ENCODE measurements at places on chromosomes 3 and 15.

DNA sequence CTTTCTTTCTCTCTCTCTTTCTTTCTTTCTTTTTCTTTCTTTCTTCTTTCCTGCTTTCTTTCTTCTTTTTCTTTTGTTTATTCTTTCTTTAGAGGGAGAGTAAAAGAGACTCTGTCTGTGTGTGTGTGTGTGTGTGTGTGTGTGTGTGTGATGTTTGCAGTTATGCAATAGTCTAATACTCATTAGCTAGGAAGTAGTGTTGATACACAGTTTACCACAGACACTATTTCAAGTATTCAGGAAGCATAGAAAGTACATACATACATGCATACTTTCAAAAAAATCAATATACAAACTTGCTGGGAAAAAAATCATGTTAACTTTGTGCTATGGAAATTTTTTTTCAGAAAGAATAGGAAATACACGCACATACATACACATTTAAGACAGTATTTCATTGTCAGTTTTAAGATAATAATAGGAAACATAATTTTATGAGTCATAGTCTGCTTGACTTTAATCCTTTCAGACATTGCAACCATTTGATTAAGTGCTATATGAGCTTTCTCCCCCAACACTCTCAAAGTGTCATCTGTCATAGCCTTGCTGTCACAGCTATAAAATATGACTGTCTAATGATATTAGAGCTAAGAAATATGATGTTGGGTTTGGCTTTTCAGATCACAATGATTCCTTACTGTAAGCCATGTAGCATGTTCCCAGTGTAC, 74.9 kb upstream of the EPHA3 start:
- DNase-seq, result peak; percentile 17

GRCh38 chr15:73982222-73982962, 9.7 kb downstream of the STOML1 start:
- DNase-seq, result peak; percentile 89

DNA sequence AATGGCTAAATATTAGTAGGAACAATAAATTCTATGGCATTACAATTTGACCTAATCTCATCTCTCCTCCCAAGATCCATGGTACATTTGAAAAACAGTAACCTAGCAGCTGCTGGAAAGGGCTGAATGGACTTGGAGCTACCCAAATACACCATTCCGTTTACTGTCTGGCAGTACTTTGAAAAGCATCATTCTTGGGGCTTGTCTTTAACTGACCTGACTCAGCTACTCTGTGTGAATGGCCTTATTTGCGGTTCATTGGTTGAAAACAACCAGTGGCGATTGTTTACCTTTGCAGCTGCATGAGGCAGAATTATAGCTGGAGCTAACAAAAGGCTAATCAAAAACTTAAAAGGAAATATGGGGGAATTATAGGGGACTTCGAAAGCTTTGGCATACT, 311.2 kb upstream of the MCTP2 start:
- DNase-seq, result no peak

GRCh38 chr3:125238759-125239158, 26.2 kb upstream of the SLC12A8 start:
- DNase-seq, result no peak

- no peak for DNase-seq
Observed at GRCh38 chr3:68234076-68234780, 579.8 kb upstream of the SUCLG2 start.

DNA sequence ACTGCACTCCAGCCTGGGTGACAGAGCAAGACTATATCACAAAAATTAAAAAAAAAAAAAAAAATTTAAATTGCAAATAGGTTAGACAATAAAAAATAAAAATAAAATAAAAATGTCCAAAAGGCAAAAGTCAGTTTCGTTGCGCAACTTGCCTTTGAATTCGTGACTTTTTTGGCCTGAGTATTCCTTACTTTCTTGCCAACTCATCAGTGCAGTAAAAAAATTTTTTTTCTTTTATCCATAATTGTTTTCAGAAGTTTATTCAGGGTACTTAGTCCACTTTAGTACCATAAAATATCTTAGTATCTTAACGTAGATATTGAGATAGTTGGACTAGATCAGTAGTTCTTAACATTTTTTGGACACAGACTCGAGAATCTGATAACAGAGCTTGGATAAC, 22.4 kb upstream of the CILP start:
- DNase-seq, result no peak

DNA sequence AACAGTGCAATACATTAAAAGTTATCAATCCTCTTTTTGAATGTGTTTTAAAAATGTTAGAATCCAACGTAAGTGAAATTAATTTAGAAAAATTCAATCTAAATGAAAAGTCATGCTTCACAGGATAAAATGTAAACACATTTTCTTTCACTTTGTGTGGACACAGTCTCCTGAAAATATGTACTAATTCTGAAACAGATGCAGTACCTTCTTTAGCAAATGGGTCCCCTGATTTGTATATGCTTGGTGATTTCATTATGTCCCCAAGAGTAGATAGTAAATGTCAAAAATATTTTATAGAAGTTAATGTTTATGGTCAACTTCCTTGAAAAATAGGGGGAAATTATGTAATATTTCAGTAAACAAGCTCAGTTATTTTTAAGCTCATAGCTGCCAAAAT, 28.9 kb downstream of the FOXP1 start:
- no peak for DNase-seq

GRCh38 chr3:194685718-194686413, at the start of gene FAM43A:
TSS of gene FAM43A (plus strand) at chr3:194685883. CDS start at chr3:194686827, 944 bp downstream.
- peak; percentile 96 for DNase-seq

DNA sequence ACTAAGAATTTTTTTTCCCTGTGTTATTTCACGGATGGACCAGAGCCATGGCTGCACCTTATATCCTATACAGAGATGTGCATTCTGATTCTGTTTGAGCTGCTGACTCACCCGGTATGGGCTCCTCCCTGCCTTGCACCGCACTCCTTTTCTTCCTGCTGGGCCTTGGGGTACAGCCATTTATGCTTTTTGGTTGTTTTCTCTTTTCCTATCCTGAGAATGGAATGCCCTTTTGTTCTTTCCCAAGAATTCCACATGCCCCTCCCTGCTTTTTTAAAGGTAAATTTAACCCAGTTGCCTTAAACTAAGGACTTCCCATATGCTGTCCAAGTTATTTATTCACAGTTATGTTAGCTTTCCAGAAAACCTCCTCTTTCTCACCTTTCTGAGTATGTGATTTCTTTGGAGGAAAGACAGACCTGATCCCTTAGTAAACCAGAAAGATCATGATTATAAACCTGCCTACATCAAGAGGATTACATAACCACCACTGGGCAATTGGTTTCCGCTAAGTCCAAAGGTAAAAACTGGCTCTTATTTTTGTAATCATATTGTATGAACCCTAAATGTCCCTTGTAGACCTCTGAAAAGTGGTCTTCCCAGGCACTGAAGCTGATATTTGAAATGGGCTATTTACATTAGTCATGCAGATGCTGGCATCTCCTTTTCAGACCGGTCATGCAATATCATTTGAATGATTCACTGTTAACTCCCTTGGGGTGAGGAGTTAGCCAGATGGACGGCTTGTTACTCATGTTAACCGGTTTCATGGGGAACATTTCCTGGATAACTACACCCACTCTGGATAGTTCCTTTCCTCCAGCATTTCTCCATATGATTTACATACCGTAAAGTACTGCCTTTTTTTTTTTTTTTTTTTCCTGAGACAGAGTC, 45.5 kb downstream of the TMOD3 start:
- peak; percentile 89 for DNase-seq

DNA sequence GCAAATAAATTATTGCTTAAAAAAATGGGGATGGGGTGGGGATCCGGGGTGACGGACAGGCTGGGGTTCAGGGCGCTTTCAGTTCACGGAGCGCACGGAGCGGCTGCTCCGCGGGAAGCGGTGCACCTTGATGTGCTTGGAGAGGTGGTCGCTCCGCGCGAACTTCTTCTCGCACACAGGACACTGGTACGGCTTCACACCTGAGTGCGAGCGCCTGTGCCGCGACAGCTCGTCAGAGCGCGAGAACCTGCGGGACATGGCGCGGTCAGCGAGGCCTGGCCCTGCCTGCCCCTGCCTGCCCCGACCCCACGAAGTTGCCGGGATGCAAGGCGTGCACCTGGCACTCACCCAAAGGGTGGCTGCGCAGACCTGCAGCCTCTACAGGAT, 13.6 kb downstream of the KLF15 start:
- DNase-seq, result no peak

DNA sequence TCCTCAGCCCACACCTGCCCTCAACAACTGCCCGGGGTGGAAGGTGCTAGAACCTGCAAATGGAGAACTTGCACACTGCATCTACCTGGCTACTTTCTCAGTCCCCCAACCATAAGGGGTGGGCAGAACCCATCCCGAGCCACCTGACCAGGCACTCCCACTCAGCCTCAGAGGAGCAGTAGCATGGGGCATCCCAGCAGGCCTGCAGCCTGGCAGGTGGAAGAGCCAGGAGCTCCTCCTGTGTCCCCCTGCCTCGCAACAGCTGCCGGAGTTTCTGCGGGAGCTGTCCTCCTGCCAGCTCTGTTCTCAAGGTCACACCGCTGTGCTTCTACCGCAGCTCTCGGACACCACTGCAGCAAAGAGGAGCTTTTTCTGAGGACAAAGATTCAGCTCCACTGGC, 27.5 kb downstream of the RAB6B start:
- no peak for DNase-seq

DNA sequence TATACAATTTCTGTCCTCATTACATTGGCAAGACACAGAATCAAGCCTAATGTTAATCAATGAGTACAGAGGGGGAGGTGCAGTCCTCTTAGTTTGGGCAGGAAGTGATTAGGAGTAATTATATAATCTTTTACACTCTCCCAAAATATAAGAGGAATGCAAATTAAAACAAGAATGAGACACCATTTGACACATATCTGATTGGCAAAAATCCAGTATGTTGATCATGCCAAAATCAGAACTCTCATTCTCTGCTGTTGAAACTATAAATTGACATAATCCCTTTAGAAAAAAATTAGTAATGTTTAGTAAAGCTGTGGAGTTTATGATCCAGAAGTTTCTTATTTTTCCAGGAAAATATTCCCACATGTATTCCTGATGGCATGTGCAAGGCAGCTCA, 373.4 kb downstream of the EPHA6 start:
- DNase-seq, result no peak

DNA sequence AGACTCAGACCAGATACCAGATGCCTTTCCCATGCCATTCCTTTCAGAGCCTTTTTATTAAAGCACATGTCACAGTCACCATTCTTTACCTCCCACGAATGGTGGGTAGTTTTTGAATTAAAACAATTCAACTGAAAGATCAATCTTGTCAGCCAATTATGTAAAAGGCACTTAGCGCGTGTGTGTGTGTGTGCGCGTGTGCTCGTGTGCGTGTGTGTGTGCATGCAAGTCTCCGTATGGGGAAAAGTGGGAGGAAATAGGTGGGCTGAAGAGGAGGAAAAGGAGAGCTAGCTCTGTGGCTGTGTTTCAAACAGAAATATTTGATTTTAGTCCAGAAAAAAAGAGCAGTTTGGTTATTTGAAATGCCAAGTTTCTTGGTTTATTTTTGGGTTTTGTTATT, 177.2 kb downstream of the KCNAB1 start:
- no peak for DNase-seq

DNA sequence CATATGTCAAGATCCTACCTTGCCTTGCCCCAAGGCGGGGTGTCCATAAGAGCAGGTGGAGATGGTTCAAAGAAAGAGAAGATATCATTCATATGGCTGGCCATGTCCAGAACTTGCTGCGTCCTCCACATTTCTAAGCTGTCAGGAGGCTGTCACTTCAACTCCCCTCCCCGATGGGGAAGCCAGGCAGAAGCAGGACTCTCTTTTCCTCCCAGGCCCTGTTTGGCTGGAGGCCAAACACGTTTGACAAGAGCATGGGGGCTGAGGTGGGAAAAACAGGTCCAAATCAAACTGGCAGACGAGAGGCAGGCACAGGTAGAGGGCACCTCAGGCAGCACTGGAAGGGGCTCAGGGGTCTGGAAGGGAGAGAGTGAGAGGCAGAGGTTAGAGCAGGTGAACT, 37.7 kb downstream of the MESD start:
- DNase-seq, result no peak

GRCh38 chr15:48340111-48340510, 8.9 kb downstream of the DUT start:
- no peak for DNase-seq

- DNase-seq, result no peak
Observed at GRCh38 chr3:192339214-192339613, 388.1 kb downstream of the FGF12 start.

GRCh38 chr3:151169262-151169947, 33.6 kb downstream of the GPR171 start:
- DNase-seq, result no peak

GRCh38 chr15:59545573-59545972, 66.0 kb upstream of the GCNT3 start:
- DNase-seq, result no peak

GRCh38 chr3:186825872-186826409, 16.6 kb upstream of the ADIPOQ start:
- no peak for DNase-seq

DNA sequence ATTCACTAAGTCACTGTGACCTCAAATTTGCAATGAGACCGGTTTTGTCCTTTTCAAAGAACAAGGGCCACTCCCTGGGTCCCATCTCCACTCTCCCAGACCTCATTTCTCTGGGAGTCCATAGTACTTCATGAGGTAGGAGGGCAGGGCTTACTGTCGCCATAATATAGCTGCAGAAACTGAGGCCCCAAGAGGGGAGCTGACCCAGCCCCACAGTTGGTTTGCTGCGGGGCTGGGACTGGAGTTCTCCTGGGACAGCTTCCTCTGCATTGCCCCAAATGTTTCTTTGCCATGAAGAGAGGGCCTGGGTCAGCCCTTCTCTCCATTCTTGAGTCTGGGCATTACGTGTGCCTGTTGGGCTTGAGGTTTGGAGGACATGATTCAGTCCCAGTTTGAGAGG, 60.1 kb downstream of the ITGA11 start:
- DNase-seq, result no peak

- DNase-seq, result peak; percentile 15
Observed at GRCh38 chr3:23701716-23702597, 103.8 kb upstream of the UBE2E1 start.

DNA sequence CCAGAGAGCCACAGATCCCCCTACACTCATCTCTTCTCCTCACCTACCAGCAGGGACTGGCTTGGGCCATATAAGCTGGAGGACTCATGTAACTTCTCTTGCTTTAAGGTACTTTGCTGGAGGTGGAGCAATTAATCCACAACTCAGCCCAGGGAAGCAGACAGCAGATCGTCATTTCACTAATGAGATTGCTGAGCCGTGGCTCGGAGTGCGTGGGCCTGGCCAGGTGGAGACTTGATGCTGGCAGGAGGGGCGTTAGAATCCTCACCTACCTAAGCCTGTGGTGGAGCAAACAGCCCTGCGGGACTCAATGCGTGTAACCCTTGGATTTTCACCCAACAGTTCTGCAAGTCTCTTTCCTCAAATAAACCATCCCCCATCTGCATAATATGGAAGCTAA, 253.2 kb downstream of the RORA start:
- no peak for DNase-seq

DNA sequence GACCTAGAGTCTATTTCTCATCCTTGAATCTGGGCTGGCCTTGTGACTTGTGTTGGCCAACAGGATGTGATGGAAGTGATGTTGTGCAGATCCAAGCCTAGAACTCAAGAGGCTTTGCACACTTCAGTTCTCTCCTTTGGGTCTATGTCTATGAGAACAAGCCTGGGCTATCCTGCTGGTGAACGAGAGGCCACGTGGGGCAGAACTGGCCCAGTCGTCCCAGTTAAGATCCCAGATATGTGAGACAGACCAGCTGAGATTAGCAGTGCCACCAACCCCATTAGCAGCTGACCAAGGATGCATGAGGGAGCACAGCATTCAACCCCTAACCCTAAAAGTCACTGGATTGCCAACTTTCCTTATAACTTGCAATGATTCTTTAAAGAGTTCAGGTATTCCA, 99.7 kb downstream of the CTNNB1 start:
- no peak for DNase-seq

- DNase-seq, result no peak
Observed at GRCh38 chr3:188171682-188172467, 17.9 kb downstream of the LPP start.
